ENCODE measurements at places on chromosomes 1 and 21.

DNA sequence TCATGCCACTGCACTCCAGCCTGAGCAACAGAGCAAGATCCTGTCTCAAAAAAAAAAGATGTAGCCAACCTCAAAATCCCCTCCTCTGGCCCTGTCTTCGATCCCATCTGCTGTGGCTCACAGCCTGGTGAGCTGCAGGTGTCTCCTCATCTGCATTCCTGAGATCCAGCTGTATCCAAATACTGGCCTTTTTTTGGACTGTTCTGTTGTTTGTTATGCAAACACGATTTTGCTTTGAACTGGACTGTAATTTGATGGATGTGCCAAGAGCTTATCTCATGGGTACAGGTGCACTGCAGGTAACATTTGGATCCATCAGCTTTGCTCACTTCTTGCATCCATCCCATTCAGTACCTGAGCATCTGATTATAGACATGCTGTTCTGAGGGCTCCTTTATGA is 14.1 kb upstream of the FAM43B start:
- DNase-seq: no peak

DNA sequence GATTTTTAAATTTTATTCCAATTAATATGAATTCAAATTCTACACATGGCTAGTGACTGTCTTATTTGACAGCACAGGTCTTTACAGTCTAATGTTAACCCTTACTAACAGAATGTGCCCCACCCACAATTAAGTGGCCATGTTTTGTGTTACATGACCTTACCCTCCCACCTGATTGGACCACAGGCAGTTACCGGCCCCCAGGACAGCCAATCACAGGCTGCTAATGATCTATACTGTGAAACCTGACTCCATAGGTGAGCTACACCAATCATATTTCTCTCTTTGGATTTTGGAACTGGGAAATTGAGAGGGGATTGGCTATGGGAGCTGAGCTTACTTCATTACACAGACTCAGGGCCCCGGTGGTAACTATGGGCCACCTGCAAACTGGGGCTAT is 27.5 kb downstream of the ZP4 start:
- DNase-seq: no peak

- peak; percentile 74 for DNase-seq
Observed at GRCh38 chr1:4655674-4656532, 1.5 kb downstream of the AJAP1 start.

DNA sequence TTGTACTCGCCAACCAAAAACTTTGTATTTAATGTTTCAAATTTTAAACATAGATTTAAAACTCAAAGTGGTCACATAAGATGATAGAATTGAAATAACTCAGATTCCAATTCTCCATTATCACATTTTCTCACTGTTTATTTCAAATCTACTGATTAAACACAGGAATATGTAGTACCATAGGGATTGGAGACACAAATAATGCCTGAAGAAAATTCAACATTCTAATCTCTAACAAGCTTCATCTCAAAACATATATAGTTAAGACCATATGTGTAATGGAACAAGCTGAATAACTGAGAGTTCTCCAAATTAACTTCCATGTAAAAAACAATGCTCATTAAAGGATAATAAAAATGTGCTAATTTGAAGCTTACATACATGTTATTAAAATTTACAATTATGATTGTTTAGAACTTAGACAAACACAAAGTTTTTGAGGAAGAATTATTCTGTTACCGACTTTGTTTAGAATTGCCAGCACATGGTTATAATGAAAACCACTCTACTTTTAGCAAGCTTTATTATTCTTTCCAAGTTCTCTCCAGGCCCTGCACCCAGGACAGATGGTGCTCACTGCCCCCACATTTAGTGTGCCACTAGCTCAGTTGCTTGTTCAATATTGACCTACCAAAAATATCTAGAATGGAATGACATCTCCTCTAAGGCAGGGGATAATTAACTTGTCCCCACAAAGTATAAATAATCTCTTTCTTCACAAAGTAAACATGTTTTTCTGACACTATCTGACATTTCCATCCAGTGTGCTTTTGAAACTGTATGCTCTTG is 467.2 kb downstream of the TTLL7 start:
- DNase-seq: no peak

DNA sequence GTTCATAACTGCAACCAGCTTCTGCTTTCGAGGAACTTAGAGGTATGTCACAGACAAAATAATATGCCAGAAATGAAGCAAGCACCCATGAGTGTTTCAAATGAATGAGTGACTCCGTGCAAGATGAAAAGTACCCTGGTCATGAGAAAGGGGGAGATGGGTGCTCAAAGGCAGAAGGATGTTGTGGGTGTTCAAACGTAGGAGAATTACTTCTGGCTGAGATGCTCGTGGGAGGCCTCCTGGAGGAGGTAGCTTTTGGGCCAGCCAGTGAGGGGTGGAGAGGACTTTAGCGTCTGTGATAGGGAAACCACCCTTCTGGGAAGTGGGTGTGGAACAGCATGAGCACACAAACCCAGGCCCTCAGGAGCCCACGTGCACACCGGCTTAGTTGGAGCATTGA is 113.8 kb downstream of the SYF2 start:
- DNase-seq: no peak

DNA sequence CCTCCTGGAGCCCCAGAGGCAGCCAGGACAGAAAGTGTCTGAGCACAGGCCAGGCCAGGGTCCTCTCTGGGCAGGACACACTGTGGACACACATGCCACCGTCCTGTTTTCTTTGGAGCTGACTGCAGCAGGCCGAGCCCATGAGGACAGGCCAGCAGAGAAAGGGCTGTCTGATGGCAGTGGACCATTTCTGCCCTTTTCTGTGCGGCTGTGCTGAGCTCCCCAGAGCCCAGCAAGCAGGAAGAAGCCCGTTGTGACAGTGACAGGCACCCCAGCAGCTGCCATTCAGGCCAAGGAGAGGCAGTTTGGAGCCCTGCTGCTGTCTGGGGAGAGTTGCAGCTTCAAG is 115.8 kb upstream of the ARHGEF16 start:
- DNase-seq: no peak

GRCh38 chr1:10401281-10401680 is 2.4 kb downstream of the PGD start:
- no peak for DNase-seq

DNA sequence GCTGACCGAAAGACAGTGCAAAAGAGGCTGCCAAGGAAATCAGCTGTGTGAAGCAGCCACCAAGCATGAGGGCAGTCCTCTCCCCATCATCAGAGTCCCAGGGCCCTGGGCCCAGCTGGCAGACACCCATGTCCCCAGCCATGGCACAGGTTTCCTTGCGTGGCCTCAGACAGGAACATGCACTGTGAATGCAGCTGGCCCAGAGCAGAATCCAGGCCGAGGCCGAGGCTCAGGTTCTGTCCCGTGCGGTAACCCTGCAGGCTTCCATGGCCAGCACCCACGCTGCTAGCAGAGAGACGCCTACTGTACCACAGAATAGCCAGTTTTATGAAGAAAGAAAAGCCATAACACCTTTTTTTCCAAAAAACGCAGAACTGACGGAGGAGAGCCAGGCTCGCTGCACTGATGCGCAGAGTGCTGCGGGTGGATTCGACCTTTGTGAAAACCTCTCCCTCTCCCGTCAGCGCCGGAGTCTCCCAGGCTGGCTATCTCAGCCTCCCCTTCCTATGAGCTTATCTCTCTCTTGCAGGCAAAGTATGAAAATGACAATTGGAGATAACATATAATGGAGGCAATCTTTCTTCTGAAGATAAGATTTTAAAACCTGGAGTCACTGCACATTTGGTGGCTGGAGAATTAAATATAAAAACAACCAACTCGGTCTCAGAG is 106.6 kb downstream of the NPHP4 start:
- no peak for DNase-seq

GRCh38 chr1:240138867-240139266 is 47.2 kb downstream of the FMN2 start:
- no peak for DNase-seq

- peak; percentile 17 for DNase-seq
Observed at GRCh38 chr1:104780470-104781078, 1030.9 kb downstream of the AMY1C start.

- no peak for DNase-seq
Observed at GRCh38 chr1:230923176-230923575, 54.9 kb upstream of the C1orf198 start.

DNA sequence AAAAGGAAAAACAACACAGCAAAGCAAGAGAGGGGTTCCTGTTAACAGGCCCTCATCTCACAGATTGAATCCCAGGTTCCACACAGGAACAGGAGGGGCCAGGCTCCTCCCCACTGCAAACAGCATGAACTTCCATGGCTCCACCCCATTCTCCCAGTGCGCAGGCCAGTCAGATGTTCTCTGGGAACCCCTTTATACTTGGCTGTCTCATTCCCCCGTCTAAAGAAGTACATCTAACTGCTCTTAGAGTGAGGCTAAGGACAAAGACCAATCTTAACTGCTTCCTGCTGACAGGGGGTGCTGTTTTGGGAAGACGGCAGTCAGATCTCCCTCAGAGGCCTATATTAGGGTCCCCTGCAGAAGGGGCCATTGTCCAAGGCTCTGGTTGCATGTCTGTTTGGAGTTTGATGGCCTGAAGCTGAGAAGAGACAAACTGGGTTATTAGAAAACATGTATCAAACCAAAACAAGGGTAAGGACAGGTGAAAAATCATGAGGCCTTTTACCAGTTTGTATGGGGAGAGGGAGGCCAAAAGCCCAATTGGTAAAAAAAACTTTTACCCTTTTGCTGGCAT is 10.5 kb upstream of the NASP start:
- no peak for DNase-seq

- DNase-seq: no peak
Observed at GRCh38 chr21:14686466-14687267, 140.6 kb upstream of the SAMSN1 start.

GRCh38 chr1:70411360-70411844 is 334 bp downstream of the CTH start:
- peak; percentile 88 for DNase-seq

DNA sequence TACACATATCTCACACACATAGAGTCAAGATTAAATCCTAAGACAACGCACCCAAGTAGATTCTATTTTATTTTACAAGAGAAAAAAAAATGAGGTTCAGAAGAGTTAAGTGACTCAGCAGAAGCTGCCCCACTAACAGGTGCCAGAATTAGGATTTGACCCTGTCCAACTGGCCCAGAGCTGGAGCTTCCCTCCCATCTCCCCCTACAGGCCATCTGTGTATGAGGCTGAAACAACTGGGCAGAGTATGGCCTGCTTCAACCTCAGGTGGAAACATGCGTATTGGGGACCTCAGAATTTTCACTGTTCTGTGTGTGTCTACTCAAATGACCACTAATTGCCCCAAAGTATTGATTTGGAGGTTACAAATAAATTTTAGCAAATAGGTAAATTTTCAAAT is 29.9 kb downstream of the PSMG1 start:
- no peak for DNase-seq

DNA sequence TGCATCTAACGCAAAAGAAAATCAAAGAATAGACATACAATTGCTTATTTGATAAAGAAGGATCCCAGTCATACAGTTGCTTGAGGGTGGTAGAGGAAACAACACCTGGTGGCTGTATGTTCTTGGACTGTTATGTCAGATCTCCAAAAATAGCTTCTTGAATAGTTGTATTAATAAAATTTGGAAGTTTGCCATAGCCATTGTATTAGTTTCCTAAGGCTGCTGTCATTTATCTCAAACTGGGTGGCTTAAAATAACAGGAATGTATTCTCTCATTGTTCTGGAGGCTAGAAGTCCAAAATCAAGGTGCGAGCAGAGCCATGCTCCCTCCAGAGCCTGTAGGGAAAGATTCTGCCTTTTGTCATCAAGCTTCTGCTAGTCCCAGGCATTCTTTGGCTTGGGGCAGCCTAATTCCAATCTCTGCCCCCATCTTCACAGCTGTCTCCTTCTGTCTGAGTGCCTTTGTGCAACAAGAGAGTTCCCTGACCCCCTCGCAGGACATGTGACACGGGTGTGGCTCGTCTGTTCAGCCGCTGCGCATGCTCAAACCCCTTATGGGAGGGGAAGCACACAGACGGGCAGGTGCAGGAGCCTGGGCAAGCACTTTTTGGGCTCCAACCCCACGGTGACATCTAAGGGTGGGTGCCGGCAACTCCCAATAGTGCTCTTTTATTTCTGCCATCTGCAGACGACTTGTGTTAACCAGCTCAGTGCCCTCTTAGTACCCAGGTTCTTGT is 21.7 kb upstream of the GRIK1 start:
- DNase-seq: no peak

GRCh38 chr1:5253036-5253435 is 598.6 kb downstream of the AJAP1 start:
- DNase-seq: no peak

DNA sequence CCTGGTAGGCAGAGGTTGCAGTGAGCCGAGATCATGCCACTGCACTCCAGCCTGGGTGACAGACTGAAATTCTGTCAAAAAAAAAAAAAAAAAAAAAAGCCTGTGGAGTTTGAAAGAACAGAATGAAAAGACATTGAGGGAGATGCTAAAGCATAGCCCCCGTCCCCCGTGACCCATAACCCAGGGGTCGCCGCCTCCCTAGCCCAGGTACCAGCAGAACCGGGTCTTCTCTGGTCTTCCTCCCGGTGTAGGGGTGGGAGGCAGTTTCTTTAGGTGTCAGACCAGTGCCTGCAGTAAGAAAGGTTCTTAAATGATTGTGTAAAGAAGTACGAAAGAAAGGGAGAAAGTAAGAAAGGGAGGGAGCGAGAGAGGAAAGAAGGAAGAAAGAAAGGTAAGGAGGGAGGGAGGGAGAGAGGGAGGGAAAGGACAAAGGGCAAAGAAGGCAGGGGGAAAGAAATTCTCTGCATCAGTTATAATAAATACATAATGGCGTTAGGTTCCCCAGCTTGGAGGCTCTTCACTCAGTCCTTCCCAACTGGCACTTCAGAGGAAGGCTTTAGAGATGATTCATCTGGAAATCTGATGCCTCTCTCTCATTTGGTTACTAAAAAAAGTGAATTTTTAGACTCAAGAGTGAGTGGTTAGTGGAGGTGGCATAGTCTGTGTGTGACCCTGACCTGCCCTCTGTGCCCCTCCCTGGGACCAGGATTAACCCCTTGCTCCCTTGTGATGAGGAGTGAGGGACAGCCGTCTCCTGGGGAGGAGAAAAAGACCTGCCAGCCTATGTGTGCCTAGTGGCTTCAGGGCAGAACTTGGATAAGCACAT is 1.1 kb downstream of the IL24 start:
- no peak for DNase-seq

DNA sequence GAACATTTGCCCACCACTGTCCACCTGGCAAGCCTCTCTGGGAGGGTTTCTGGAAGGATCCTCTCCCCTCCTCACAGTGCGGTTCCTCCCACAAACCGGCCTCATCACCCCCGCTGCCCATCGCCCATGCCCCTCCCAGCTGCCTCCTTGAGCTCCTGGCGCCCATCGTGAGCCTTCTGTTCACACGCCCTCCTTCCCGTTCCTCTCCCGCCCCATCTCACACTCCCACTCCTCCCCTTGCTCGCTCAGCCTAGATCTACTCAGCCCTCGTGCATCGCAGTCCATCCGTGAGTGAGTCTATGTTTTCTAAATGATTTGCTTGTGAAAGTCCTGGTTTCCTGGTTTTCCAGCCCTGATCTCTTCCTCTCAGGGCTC is 119.1 kb upstream of the C1orf174 start:
- DNase-seq: no peak

GRCh38 chr1:43427941-43428340 is 25.8 kb downstream of the HYI start:
- no peak for DNase-seq
